ENCODE measurements at places on chromosomes 12 and 14.

- DNase-seq: peak; percentile 84
Measured at GRCh38 chr14:69101331-69101826, 51.5 kb downstream of the DCAF5 start.

DNA sequence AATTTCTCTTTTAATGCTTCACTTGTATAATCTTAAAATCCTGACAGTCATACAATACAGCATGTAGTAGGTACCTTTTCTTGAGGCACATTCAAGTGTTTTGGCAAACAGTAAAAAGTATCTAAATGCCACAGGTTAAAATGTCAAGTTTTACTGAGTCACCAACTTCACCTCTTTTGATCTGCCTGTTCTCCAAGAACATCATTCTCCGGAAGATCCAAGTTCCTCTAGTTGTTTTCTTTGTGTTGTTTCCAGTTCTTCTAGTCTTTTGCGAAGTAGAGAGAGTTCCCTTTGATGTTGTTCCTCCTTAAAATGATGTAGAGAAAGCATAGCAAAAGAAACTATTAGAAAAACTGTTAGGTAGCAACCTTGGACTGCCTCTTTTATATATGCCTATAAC is 151.1 kb downstream of the CEP83 start:
- DNase-seq: no peak

GRCh38 chr12:105170139-105170538 is 62.6 kb downstream of the WASHC4 start:
- DNase-seq: no peak

DNA sequence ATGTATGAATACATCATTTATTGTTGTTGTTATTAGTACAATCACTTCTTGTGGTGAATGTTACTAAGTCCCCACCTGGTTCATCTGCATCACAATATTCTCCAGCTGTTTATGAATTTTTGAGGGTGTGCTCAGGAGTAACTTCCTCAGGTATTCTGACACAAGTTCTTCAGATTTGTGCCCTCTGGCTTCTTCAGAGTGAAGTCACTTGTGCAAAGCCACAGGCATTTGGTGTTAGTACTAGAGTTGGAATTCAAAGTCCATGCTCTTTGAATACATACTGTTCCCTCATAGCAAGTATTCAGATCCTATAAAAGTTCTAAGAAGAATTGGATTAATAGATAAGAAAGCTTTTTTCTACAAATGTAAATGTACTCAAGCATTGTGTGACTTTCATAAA is 150.3 kb upstream of the AVPR1A start:
- DNase-seq: peak; percentile 61

- DNase-seq: no peak
Measured at GRCh38 chr14:60636879-60637478, 12.3 kb downstream of the SIX1 start.

GRCh38 chr12:74412606-74413230 is 124.9 kb upstream of the ATXN7L3B start:
- peak; percentile 25 for DNase-seq

GRCh38 chr14:77931441-77931840 is 131.5 kb downstream of the ADCK1 start:
- no peak for DNase-seq

- DNase-seq: peak; percentile 54
Measured at GRCh38 chr12:77152623-77153193, 87.3 kb upstream of the E2F7 start.

- DNase-seq: peak; percentile 75
Measured at GRCh38 chr12:25436206-25437030, 116.7 kb downstream of the LMNTD1 start.

- peak; percentile 55 for DNase-seq
Measured at GRCh38 chr14:23910101-23910875, 43.3 kb upstream of the DHRS4 start.

GRCh38 chr12:88334271-88334670 is 192.2 kb downstream of the TMTC3 start:
- peak; percentile 16 for DNase-seq

DNA sequence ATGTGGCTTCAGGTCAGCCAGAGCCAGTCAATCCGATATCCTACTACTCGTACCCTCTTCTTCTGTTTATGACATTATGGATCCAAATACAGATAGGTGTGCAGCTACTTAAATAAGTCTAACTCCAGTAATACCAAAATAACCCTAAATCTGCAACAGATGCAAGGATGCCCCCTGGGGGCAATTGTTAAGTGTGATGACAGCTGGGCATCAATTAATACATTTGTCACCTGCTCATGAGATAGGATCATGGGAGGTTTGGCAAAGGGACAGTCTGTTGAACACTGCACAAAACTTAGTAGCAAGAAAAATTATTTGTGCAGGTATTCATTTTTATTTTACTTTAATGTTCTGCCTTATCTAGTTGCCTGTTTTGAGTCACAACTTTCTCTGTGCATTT is 83.2 kb downstream of the SLC38A6 start:
- DNase-seq: no peak

GRCh38 chr14:65387628-65388027 is 24.9 kb upstream of the FUT8 start:
- no peak for DNase-seq

GRCh38 chr14:32382704-32383103 is 53.6 kb downstream of the AKAP6 start:
- DNase-seq: peak; percentile 42

DNA sequence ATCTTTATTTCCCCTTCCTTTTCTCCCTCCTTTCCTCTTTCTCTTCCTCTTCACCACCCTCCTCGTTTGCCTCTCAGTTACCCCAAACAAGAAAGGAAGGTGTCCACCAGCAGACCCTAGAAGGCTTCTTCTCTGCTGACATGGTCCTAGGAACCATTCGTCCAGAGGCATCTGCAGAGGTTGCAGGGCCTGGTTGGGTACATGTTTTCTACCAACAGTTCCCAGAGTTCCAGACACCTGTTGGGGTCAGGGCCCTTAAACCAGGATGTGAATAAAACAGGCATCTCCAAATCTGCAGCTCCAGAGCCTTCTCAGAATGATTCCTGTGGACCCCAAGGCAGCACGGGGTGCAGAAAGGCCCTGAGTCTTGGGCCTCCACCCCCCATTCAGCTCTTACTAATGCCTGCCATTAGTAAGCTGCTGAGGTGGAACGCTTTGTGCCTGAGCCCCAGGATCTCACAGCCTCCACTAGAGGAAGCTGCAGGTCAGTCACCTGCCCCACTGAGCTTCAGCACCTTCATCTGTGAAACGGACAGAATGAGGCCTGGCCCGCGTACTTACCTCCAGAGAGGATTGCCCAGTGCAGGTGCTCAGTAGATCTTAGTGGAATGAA is 130.4 kb downstream of the DICER1 start:
- no peak for DNase-seq

DNA sequence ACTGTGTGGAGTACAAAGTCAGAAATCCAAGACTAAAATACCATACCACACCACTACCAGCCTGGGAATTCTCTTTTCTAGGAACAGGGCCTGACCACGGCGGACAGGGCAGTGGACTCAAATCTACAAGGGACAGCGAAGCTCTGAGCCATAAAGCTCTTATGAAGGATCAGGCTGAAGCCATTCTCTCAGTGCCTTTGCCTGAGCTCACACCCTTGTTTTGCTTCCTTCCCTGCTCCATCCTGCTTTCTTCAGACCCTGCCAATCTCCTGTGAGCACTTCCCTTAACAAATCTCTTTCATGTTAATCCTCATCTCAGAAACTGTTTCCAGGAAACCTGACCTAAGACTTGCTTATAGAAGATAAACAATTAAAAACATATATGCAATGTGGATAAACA is 398.5 kb downstream of the MDGA2 start:
- no peak for DNase-seq

DNA sequence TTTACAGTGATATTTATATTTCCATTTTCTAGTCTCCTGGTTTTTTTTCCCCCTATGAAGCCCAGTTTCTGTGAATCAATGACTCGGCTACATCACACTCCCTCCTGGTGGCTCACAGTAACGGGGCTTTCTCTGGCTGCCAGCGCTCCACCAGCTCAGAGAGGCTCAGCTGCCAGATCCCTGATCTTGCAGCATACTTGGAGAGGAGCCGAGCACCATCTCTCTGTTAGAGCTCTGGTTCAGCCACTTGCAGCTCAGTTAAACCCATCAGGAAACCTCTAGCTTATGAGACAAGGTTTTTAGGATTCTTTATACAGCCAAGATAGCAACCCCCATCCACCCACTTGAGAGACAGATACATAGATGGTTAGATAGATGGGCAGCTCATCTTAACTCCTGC is 74.6 kb downstream of the CIT start:
- peak; percentile 31 for DNase-seq

DNA sequence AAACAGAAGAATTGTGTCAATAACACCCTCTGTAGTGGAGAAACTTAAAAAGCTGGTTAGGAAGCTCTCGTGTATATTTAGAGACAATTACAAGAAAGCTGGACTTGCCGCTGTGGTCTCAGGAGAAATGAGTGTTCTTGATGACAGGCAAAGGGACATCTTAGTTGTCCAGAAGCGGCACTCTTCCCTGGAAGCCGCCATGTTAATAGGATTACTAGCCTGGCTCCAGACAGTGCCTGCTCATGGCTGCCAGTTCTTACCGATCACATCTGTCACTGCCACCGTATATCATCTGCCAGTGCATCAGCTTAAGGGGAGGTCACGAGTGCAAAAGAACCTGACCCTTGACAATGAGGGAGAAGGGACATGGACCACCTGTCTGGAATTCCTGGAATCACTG is 48.9 kb downstream of the C14orf132 start:
- no peak for DNase-seq

Measured in fibroblast of skin of back (primary cell).